ENCODE measurements at places on chromosomes 12 and 14.

GRCh38 chr12:71158361-71158882 lies 623 bp upstream of the TSPAN8 start:
- DNase-seq: no peak

GRCh38 chr14:24954700-24955037 lies 95.3 kb downstream of the STXBP6 start:
- DNase-seq: no peak

GRCh38 chr12:21888276-21888863 lies 52.9 kb downstream of the ABCC9 start:
- no peak for DNase-seq

DNA sequence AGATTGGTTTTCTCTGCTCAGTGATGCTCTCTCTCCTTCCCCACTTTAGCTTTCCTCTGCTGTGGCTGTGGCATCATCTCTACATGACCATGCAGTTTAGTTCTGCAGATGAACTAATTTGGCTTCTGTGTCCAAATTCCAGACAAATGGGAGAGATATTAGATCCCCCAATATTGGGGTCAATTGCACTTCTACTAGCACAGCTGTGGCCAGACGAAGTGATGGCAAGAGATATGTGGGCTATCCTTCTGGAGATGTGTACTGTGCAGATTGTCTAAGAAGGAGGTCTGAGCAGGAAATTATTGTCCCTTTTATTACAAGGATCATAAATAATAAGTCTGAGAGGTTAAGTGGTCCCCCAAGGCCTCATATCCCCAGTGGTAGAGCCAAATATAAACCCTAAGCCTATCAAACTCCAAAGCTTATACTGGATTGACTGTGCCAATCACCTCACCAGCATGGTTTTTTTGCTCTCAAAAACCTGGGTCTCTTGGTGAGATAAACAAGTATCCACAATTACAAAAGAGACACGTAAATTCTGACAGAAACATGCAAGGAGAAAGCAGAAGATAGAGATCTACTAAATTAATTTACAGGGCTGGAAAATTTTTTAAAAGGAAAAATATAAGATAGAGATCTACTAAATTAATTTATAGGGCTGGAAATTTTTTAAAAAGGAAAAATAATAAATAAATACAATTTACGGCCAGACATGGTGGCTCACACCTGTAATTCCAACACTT lies 29.1 kb upstream of the GCH1 start:
- no peak for DNase-seq

DNA sequence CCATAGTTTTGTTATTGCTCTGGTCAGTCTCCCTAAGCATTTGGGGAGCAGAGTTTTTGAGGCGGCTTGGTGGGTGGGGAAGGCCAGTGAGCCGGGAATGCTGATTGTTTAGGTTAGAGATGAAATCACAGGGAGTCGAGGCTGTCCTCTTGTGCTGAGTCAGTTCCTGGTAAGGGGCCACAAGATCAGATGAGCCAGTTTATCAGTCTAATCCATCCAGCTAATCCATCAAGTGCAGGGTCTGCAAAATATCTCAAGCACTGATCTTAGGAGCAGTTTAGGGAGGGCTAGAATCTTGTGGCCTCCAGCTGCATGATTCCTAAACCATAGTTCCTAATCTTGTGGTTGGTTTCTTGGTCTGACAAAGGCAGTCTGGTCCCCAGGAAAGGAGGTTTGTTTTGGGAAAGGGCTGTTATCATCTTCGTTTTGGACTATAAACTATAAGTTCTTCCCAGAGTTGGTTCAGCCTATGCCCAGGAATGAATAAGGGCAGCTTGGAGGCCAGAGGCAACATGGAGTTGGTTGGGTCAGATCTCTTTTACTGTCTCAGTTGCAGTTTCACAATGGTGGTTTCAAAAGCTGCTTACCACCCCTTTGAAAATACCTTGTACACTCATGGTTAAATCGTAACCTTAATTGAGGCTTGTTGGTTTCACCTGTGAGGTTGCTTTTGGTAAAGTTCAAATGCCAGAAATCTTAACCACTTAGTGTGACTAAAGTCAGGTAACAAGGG lies 33.6 kb upstream of the HIGD1C start:
- DNase-seq: no peak
